ENCODE measurements at places on chromosomes 12 and 14. TPM values are rescaled to one million over a fixed set of nuclear protein-coding genes. Genes with fewer than 3 reads are reported as not detected.

Gene LRP1-AS
- not detected for total RNA-seq

Gene NAV3
- 2.8 TPM for total RNA-seq

Gene DNAH10
- 0.50 TPM for total RNA-seq

Gene PTGER2
- total RNA-seq, result 0.49 TPM

Gene STXBP6
- total RNA-seq, result 0.17 TPM

Gene DHRS2
- 0.89 TPM for total RNA-seq

Gene UNC119B
- 28.0 TPM for total RNA-seq

Gene LYZ
- total RNA-seq, result not detected

Gene TSHR
- total RNA-seq, result not detected

Gene PPP2R5E
- total RNA-seq, result 50.3 TPM

Gene CAND1
- total RNA-seq, result 102 TPM

Gene FOXM1
- total RNA-seq, result 49.9 TPM

Gene RIN3
- total RNA-seq, result 3.5 TPM

Gene C12orf50
- 0.16 TPM for total RNA-seq

Gene SLC41A2
- total RNA-seq, result 17.8 TPM

Gene IL26
- not detected for total RNA-seq

Gene CLEC1A
- not detected for total RNA-seq

Gene GNPNAT1
- 24.0 TPM for total RNA-seq

Gene SERPINA12
- total RNA-seq, result not detected

Gene KCNC2
- total RNA-seq, result not detected

Gene LUM
- not detected for total RNA-seq

Gene PLEKHH1
- 11.9 TPM for total RNA-seq

Gene COQ5
- 21.1 TPM for total RNA-seq

Gene COX14
- total RNA-seq, result 38.5 TPM

Gene EXD2
- 28.8 TPM for total RNA-seq

Gene LBHD2
- not detected for total RNA-seq

Gene PLEKHD1
- total RNA-seq, result not detected
